SK-N-SH (cell line): ENCODE measurements at places on chromosomes 13 and 19.
A peak's percentile ranks its signal among the peaks of the same experiment; 100 is the strongest.

- H3K36me3 ChIP-seq, result no peaks in the 10 kb centered on the region
- no peak overlapping the region for H3K4me3 ChIP-seq
- no peak for DNase-seq
- H3K27ac ChIP-seq, result no peak overlapping the region
Observed at GRCh38 chr13:111461445-111462149, 141.2 kb downstream of the TEX29 start.

GRCh38 chr13:79191501-79191900 is 214.6 kb downstream of the RBM26 start:
- no peaks in the 10 kb centered on the region for H3K27me3 ChIP-seq
- H3K4me3 ChIP-seq, result no peak overlapping the region
- H3K4me1 ChIP-seq, result no peaks in the 10 kb centered on the region
- no peak for DNase-seq
- H3K27ac ChIP-seq, result no peak overlapping the region

GRCh38 chr13:106382534-106382933 is 152.9 kb downstream of the EFNB2 start:
- no peaks in the 10 kb centered on the region for H3K27me3 ChIP-seq
- no peaks in the 10 kb centered on the region for H3K36me3 ChIP-seq
- DNase-seq, result no peak
- H3K4me3 ChIP-seq, result no peak overlapping the region
- H3K4me1 ChIP-seq, result no peaks in the 10 kb centered on the region

- H3K36me3 ChIP-seq, result no peaks in the 10 kb centered on the region
- no peaks in the 10 kb centered on the region for H3K27me3 ChIP-seq
- peaks cover 18% of the 10 kb centered on the region for H3K4me1 ChIP-seq
- no peak for DNase-seq
- peak overlapping the region; percentile 96 for H3K27ac ChIP-seq
- no peak overlapping the region for H3K4me3 ChIP-seq
Observed at GRCh38 chr13:51644654-51645053, 60.4 kb downstream of the WDFY2 start.

DNA sequence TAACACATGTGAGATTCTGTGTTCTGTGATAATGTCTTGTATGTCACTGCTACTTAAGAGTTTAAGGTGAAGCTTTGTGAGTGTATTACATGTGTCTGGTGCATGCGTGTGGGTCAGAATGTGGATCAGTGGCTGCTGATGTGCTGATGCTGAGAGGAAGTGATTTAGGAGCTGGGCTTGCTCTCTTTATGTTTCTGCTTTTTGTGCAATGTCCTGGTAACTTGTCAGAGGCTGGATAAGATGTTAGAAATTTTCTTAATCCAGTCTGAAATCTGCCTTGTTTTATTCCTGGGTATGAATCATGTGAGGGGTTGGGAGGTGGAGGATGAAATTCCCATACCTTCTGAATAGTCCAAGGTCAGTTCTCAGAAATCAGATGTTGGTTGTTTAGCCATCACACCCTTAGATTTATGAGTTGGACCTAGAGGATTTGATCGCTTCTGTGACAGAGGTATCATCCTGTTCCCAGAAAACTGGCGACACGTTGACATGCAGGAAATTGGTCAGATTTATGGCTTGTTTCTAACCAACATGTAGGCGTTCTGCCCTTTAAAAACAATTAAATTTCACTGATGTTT is 24.5 kb upstream of the CXCL17 start:
- no peaks in the 10 kb centered on the region for H3K27me3 ChIP-seq
- H3K4me3 ChIP-seq, result no peak overlapping the region
- no peaks in the 10 kb centered on the region for H3K36me3 ChIP-seq
- peaks cover 11% of the 10 kb centered on the region; the same call in 1 of the 2 replicates for H3K4me1 ChIP-seq

DNA sequence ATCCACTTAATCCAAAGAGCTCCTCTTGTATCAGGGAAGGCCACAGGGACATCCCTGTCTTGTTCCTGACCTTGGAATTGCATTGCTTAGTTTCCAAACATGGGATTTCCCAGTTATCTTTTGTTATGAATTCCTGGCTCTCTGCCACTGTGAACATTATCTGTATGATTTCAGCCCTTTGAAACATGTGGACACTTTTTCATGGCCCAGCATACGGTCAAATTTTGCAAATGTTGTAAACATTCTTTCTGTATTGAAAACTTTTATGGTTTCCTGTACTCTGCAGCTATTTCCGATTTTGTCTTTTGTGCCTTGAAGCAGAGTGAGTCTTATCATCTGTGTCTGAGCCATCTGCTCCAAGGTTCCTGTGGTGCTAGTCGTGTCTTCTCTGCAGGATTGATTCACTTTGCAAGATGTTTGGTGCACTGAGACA is 4.5 kb upstream of the CFAP97D2 start:
- H3K36me3 ChIP-seq, result no peaks in the 10 kb centered on the region
- no peak for DNase-seq
- no peak overlapping the region for H3K27ac ChIP-seq
- H3K4me3 ChIP-seq, result no peak overlapping the region
- H3K27me3 ChIP-seq, result peaks cover 5% of the 10 kb centered on the region; the same call in 1 of the 2 replicates
- no peaks in the 10 kb centered on the region; the same call in 1 of the 2 replicates for H3K4me1 ChIP-seq

DNA sequence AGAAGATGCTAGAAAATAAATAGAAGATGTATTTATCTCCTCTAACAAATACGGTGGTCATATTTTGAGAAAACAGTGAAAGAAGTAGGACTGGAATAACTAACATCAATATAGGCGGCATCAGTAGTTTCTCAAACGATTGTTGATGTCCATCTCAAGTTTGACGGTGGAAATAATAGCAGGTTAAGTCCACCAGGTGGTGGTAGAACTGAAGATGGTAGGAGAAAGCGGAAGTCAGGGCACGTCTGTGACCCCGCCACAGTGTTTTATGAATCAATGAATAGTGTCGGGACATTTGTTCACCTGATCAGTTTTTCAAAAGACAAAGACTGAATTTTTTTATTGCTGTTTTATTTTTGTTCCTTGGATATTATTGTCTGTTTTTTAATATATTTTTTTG is 706.4 kb upstream of the SLC10A2 start:
- H3K27ac ChIP-seq, result no peak overlapping the region
- no peaks in the 10 kb centered on the region for H3K27me3 ChIP-seq
- H3K4me3 ChIP-seq, result no peak overlapping the region
- no peaks in the 10 kb centered on the region for H3K36me3 ChIP-seq
- no peaks in the 10 kb centered on the region for H3K4me1 ChIP-seq
- no peak for DNase-seq

DNA sequence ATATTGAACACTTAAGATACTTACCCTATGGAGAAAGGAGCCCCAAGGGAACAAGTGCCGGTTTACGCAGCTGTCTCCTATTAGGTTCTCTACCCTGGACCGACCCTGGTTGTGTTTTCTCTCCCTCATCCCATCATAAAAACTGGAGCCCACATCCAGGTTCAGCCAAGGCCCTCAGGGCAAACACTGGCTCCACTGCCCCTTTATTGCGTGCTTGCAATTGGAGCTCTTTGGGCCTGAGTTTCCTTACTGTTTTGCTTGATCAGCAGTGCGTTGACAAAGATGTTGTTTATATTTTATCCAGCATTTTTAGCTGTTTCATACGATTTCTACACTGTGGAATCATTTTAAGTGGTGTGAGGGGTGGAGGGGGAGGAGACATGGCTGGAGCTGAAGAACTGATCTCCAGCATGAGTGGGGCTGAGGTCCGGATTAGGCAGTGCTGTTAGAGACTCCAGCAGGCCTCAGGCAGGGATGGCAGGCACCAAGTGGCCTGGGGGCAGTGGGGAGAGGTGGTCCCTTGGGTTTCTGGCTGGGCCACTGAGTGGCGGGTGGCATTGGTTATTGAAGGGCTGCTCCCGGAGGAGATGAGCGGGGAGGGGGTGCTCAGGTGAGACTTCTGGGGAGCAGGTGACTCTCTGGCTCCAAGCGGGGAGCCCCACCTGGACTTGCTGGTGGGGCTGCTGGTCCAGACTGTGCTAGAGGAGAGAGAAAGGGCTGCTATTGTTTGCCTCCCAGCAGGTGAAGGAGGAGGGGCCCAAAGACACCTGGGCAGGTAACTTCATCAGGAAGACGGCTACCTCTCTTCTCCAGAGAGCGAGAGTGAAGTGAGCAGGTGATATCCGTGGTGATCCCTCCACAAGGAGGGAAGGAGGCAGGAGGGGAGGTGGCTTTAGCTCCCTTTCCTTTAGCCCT is 62.4 kb upstream of the RNF113B start:
- no peaks in the 10 kb centered on the region for H3K27me3 ChIP-seq
- H3K27ac ChIP-seq, result no peak overlapping the region
- no peaks in the 10 kb centered on the region for H3K4me1 ChIP-seq
- no peak overlapping the region for H3K4me3 ChIP-seq

- no peaks in the 10 kb centered on the region for H3K36me3 ChIP-seq
- DNase-seq, result no peak
- H3K4me1 ChIP-seq, result peaks cover 40% of the 10 kb centered on the region; the same call in 1 of the 2 replicates
- no peak overlapping the region for H3K4me3 ChIP-seq
- H3K27me3 ChIP-seq, result no peaks in the 10 kb centered on the region
- peak overlapping the region; percentile 89 for H3K27ac ChIP-seq
Observed at GRCh38 chr13:44904967-44905366, 84.3 kb downstream of the NUFIP1 start.

- peaks cover 51% of the 10 kb centered on the region; the same call in 1 of the 2 replicates for H3K4me1 ChIP-seq
- H3K36me3 ChIP-seq, result no peaks in the 10 kb centered on the region
- DNase-seq, result peak; percentile 80
- H3K27me3 ChIP-seq, result no peaks in the 10 kb centered on the region
- H3K4me3 ChIP-seq, result peak overlapping the region; percentile 69
- H3K27ac ChIP-seq, result peak overlapping the region; percentile 97
Observed at GRCh38 chr19:55486043-55486970, 1.3 kb downstream of the NAT14 start.

DNA sequence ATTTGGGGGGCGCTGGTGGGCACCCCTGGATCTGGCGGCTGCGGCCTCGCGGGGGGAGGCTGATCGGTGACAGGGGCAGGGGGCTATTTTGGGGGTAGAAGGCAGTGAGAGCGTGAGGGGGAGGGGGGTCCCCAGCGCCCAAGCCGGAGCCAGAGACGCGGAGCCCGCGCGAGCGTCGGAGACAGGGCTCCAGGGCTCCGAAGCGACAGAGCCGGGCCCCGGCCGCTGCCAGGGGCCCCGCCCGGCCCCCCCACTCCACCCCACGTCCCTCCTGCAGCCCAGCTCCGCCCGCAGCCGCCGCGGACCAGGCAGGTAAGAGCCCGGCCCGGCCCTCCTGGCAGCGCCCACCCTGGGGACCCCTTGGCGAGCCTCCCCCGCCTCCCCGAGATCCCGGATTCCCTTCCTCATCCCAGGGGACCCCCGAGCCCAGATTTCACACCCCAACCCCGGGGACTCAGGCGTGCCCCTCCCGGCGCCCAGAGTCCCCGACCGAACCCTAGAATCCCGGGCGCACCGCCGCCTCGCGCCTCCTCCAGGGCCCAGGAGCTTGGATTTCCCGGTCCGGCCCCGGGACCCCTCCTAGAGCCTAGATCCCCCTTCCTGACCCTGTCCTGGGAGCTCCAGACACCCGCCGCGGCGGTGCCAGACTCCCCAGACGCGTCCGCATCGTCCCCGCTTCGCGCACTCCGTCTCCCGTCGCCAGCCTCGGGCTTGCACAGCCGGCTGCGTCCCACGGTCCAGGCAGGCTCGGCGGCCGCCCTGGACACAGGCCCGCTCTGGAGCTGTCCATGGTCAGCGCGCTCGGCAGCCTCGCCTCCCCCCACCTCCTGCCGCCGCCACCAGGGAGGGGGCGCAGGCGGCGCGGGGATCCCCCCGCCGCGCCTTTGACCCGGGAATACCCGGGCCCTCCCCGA is at the start of gene PPFIA3:
Gene PPFIA3, plus strand, starts transcription at position 134 of the 914 bp plus-strand sequence. CDS start 8,330 bp downstream, outside the sequence.
- H3K36me3 ChIP-seq, result no peaks in the 10 kb centered on the region
- peak within 1 kb of the TSS; percentile 82 for H3K27ac ChIP-seq
- H3K27me3 ChIP-seq, result no peaks in the 10 kb centered on the region
- DNase-seq, result peak; percentile 72
- 0 out of 2 replicates have a peak, but pooled peaks cover 5% of the 10 kb centered on the region for H3K4me1 ChIP-seq
- peak within 1 kb of the TSS; percentile 61 for H3K4me3 ChIP-seq

GRCh38 chr13:55727683-55728082 is 1413.0 kb upstream of the PRR20A start:
- no peak overlapping the region for H3K27ac ChIP-seq
- H3K4me3 ChIP-seq, result no peak overlapping the region
- H3K4me1 ChIP-seq, result no peaks in the 10 kb centered on the region
- no peaks in the 10 kb centered on the region for H3K36me3 ChIP-seq
